ENCODE measurements at places on chromosomes 11 and 22.
A peak's percentile ranks its signal among the peaks of the same experiment; 100 is the strongest.

- DNase-seq, result no peak
These were observed 58.7 kb downstream of the ZNF280B start for GRCh38 chr22:22449819-22450218.

- no peak for DNase-seq
These were observed 123.6 kb upstream of the CADM1 start for GRCh38 chr11:115627666-115628460.

DNA sequence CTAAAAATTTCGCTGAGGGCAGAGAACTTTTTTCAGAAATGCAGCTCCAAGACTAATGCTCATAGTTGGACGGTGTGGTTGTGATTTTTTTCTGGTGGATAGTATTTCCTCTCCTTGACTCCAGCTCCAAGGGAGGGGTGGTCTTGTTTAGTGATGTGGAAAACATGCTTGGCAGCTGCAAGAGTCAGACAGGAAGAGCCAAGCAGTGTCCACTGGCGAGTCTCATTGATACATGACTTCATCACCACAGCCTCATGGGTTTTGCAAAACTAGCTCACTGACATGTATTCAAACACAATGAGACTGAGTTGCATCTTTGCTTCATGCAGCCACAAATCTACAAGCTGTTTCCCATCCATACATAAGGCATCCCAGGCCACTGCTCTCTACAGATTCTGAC lies 7.3 kb upstream of the KCNJ1 start:
- no peak for DNase-seq

- DNase-seq, result no peak
These were observed 12.0 kb upstream of the ANO1 start for GRCh38 chr11:70066136-70066520.

DNA sequence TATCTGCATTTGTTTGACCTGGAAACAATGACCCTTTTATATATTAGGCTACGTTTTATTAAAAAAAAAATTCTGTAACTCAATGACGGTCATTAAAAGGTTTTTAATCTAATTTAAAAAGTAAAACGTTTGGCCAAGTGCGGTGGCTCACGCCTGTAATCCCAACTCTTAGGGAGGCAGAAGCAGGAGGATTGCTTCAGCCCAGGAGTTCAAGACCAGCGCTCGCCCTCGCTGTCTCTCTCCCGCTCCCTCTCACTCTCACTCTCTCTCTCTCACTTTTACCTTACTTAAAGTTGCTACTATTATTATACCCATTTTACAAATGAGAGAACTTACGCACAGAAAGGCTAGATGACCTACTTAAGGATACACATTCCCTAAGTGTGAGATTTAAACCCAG lies 814 bp upstream of the NARS2 start:
- no peak for DNase-seq

GRCh38 chr11:6670202-6670830 lies 12.8 kb downstream of the MRPL17 start:
- no peak for DNase-seq

- no peak for DNase-seq
These were observed 2.6 kb upstream of the RAB3IL1 start for GRCh38 chr11:61919705-61920631.

GRCh38 chr11:62421996-62422395 lies 3.2 kb downstream of the SCGB1A1 start:
- no peak for DNase-seq

- DNase-seq, result no peak
These were observed 31.9 kb downstream of the MAML2 start for GRCh38 chr11:96311120-96311568.

DNA sequence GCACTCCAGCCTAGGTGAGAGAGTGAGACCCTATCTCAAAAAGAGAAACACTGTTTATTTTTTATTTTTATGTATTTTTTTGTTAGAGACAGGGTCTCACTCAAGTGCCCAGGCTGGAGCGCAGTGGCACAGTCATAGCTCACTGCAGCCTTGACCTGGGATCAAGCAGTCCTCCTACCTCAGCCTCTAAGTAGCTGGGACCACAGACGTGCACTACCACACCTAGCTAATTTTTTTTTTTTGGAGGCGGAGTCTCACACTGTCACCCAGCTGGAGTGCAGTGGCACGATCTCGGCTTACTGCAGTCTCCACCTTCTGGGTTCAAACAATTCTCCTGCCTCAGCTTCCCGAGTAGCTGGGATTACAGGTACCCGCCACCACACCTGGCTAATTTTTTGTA lies 6.4 kb downstream of the RBX1 start:
- no peak for DNase-seq

DNA sequence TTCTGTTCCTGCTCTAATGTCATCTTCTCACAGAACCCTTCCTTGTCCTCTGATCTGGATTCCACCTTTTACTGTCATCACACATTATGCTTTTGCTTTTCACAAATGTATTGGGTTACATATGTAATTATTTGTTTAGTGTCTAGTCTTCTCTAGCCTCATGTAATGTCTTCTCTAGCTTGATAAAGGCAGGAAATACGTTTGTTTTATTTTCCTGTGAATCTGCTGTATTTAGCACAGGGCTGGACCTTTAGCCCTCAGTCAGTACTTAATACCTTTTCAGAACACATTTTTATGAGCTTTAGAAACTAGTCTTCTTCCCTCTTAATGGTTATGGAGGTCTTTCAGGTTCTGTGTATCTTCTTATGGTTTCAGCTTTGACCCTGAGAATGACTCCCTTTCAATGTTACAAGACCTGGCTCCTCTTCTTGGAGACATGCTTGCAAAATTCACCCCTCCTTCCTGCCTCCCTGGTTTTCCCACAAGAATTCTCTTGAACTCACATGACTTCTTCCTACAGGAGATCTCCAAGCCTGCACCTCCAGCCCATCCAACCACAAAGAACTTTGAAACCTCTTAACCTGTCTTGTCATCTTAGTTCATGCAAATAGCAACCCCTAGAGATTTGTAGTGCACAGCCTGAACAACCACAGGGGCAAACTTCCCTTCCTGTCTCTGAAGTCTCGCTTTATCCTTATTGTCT lies 132.7 kb upstream of the DDI1 start:
- no peak for DNase-seq

GRCh38 chr11:35618497-35619115 lies 346 bp downstream of the FJX1 start:
- DNase-seq, result peak; percentile 36

GRCh38 chr11:120577624-120578363 lies 66.2 kb downstream of the GRIK4 start:
- DNase-seq, result no peak

GRCh38 chr11:15947681-15948648 lies 408.4 kb downstream of the SOX6 start:
- DNase-seq, result no peak

- no peak for DNase-seq
These were observed 68.3 kb upstream of the NAV2 start for GRCh38 chr11:19644316-19644715.

- DNase-seq, result no peak
These were observed 61.9 kb downstream of the RCN1 start for GRCh38 chr11:32152821-32153220.

GRCh38 chr22:33362702-33363101 lies 304.5 kb upstream of the SYN3 start:
- DNase-seq, result no peak

GRCh38 chr11:70057080-70057479 lies 21.0 kb upstream of the ANO1 start:
- no peak for DNase-seq

- no peak for DNase-seq
These were observed 993.3 kb downstream of the BRD1 start for GRCh38 chr22:48834404-48834803.

DNA sequence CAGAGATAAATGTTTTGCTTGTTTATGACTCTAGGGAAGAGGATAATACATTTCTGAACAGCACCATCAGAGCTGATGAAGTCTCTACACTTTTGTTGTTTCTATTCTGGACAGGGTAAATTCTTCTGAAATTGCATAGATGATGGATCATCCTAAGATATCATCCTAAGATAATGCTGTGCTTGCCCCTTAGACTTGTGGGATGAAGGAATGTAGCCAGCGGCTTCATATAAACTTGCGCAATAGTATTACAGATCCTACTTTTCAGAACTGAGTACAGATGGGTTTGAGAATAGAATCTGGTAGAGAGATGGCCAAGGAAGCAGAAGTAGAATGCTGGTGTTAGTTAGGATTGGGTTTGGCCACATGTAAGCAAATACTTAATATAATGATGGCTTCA lies 61.0 kb downstream of the NCAM1 start:
- DNase-seq, result no peak

- DNase-seq, result no peak
These were observed 330.2 kb upstream of the B3GAT1 start for GRCh38 chr11:134742224-134742612.

DNA sequence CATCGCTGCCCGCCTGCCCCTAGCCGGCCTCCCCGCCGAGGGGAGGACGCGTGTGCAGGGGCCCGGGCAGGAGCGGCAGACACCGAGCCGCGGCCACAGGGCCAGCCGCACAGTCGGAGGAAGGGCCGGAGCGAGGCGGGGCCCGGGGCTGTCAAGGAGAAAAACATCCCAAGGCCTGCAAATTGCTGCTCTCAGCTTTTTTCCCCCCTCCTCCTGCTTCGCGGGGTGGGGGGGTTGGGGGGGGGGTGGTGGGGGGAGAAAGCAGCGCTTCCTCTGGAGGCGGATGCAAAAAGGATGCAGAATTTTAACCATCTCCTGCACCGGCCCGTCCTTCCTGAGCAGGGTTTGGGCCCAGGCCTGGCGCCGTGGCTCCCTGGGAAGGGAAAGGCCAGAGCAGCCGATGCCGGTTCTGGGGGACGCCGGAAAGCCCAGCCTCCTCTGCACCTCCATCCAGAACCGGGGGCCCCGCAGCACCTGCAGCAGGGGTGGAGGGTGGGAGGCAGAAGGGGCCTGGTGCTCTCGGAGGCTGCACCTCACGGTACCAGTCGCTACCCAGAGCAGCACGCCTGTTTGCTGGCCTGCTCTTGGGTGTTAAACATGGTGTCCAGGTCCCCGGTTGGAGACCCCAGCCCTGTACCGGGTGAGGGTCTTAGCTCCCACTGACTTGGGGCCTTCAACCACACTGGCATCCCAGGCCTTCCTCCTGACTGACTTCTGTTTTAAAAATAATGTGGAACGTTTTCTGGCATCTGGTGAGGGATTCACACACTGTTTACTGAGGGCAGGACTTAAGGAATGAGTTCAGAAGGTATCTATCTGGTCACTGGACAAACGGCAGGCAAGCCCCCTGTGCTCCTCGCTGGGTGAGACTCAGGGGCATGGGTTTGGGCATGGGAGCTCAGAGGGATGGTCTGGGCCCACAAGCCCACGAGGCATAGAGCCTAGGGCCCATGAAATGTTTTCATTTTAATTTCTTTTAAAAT lies 77.4 kb upstream of the WNT7B start:
- no peak for DNase-seq

DNA sequence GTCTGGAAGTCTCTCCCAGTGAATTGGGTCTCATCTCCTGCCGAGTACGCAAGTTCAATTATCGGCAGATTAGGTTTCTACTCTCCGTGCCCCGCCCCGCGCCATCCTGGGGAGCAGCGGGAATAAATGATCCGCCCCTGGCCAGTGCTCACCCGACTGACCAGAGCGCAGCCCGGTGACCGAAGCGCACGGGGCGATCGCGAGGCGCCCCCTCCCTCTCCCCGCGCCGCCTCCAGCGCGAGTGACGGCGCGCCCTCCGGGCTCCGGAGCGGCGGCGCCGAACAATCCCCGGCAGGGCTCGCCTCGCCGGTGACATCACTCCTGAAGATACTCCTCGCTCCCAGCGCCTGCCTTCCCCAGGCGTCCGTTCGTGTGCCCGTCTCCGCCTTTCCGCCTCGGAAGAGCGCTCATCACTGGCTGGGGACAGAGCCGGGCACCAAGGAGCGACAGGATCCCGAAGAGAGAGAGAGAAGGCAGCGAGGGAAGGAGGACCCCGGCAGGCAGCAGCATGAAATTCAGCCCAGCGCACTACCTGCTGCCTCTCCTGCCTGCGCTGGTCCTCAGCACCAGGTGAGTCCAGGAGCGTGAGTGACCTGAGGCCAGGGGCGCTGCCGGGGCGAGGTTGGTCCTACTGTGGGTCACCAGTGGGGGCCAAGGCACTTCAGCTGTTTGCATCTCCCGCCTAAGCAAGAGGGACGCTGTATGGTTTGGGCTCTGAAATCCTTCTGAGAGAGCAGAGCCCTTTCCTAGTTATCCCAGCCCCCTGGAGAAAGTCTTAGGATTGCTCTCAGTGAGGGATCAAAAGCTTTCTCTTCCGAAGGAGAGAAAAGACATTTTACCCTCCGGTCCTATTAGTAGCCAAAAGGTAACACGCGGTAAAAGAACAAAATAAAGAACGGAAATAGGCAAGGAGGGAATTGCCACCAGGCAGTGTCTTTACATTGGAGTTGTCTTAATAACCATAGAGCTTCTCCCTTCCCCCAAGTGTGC lies at the start of gene LUZP2:
LUZP2 (plus strand) TSS at position 318 of the 990 bp plus-strand sequence.
- DNase-seq, result no peak

DNA sequence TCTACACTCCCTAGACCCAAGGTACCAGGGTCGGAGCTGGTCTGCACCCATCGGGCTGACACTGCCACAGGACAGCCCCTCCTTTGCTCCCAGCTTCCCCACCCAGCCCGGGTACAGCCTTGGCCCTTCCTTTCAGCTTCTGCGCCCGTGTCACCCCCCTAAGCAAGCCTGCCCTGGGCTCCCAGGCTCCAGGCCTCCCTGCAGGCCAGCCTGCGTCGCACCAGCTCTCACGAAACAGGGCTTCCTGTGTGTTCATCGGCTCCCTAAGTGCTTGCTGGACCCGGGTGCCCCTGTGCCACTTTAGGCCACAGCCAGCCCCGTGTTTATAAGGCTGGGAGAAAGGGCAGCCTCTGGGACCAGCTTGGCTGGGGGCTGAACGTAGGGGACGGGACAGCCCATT lies 21.1 kb downstream of the FLRT1 start:
- no peak for DNase-seq

- DNase-seq, result no peak
These were observed 37.6 kb downstream of the PITPNB start for GRCh38 chr22:27881421-27881820.

GRCh38 chr11:119896387-119897045 lies 167.5 kb upstream of the NECTIN1 start:
- no peak for DNase-seq

DNA sequence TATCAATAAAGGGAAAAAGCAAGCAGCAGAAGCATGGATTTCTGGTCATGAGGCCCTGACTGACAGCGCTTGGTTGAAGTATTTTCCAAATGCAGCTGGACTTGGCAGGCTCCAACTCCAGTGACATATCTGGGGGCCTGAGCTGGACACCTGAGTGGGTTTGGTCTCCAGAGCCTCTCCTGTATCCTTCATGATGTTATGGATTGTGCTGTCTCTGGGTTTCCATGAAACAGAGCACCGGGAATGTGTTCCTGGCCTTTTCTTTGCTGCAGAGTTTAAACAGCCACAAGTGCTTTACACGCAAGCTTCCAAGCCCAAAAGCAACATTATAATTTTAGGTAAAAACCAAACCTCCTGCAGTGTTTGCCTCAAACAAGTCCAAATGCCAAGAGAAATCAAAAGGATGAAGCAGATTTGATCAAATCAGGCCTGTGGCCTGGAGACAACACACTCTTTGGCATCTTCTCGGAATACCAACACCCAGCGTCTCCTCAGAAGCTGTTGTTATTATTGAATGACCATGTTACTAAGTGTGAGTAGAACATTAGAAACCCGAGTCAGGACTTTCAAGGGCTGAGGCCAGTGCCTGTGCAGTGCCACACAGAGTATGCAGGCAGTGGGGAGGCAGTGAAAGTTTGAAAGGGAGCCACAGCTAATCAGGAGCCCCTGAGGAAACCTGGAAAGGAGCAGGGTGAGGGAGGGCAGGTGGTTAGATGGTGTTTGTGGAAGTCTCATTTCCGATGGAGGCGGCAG lies 42.0 kb downstream of the ME3 start:
- DNase-seq, result no peak

- no peak for DNase-seq
These were observed 58.6 kb downstream of the DDIAS start for GRCh38 chr11:82959987-82960778.

- no peak for DNase-seq
These were observed 9.6 kb downstream of the OR52N2 start for GRCh38 chr11:5818245-5818886.

All from activated T-cell treated with anti-CD3 and anti-CD28 coated beads for 48 hours (primary cell).